ENCODE measurements at places on chromosomes 1 and 21. TPM values are rescaled to one million over a fixed set of nuclear protein-coding genes. Genes with fewer than 3 reads are reported as not detected.

Gene NCDN
- 27.8 TPM for total RNA-seq

Gene RHD
- not detected for total RNA-seq

Gene WLS
- 203 TPM for total RNA-seq

Gene ANGPTL7
- not detected for total RNA-seq

Gene DIO1
- total RNA-seq: not detected

Gene ZP4
- total RNA-seq: not detected

Gene SSR2
- 297 TPM for total RNA-seq

All from mesothelial cell of epicardium (in vitro differentiated cells).